NCI-H2081 (cell line): ENCODE measurements at places on chromosomes 11 and 22.

DNA sequence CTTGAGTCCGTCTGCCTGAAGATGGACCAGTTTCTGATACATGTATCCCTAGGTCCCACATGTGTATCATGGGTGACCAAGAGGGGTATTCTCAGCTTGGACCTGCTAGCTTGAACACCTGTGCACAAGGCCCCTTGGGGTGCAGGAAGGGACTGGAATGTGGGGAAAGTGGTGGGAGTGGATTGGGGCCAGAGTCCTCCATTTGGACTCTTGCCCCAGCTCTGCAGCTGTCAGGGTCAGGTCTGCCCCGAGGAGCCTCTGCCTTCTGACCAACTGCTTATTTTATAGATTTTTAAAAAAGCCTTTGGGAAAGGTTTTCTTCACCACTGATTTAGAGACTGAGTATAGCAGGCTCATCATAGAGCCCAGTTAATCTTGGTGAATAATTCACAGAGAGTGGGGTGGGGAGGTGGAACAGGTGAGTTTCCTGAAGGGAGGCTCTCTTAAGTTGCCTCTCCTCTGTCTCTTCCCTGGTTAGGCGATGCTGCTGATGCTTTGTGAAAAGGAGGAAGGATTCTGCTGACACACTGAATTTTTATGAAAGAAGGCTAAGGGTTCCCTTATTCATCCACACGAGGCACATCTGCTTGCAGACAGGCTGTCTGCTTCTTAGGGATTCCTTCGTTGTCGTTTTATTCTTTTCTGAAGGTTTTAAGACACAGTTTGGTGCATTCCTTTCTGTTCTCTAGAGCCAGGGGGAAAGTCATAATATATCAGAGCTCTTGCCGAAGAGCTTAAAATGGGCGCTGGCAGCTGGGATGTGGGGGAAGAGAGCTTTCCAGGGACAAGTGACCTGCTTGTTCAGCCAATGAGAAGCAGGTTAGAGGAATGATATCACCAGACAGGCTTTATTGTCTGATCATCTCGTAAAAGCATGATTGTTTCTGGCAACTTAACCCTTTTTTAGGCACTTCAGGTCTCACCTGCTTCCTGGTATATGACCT, 19.9 kb downstream of the TRIM44 start:
- DNase-seq = peak; percentile 91

GRCh38 chr11:125505492-125506080, 9.5 kb upstream of the FEZ1 start:
- DNase-seq = no peak

DNA sequence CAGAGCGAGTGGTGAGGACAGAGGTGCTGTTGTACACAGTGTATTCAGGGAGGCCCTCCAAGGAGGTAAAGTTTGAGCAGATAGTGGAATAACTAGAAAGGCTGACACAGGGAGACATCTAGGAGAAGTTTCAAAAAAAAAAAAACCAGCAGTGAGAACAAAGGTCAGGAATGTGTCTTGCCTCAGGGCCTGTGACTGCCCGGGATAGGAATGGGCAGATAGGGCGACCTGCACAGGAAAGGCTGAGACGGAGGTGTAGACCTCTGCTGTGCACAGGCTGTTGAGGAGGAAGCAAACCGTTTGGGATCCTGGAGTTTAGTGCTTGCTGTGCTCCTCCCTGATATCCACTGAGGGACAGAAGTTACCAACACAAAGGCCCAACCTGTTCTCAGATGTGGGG, 406.5 kb upstream of the B3GAT1 start:
- DNase-seq = no peak

DNA sequence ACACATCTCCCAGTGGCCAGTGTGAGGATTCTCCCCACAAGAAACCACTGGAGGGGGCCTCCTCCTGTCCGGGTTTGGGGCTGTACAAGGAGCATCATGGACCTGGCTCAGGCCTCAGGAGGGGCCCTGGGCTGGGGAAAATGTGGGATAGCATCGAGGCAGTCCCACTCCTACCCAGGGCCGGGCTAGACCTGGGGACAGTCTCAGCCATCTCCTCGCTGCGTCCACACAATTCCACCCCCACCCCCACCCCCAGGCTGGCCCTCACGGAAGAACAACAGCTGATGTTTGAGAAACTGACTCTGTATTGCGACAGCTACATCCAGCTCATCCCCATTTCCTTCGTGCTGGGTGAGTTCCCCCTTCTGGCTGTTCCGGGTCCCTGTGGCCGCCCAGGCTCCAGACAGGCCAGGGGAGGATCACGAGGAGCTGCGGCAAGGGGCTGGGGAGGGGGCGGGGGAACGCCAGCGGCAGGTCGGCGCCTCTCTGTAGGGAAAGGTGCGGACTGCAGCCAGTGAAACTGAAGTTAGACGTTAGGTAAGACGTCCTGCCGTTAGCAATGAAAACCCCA, 4.8 kb downstream of the BEST1 start:
- no peak for DNase-seq

GRCh38 chr11:26994631-26995095, 751 bp downstream of the FIBIN start:
- no peak for DNase-seq

- DNase-seq = no peak
Measured at GRCh38 chr11:44942029-44942955, 8.4 kb downstream of the TP53I11 start.

GRCh38 chr11:60625262-60625661, 74.2 kb upstream of the MS4A8 start:
- peak; percentile 10 for DNase-seq

DNA sequence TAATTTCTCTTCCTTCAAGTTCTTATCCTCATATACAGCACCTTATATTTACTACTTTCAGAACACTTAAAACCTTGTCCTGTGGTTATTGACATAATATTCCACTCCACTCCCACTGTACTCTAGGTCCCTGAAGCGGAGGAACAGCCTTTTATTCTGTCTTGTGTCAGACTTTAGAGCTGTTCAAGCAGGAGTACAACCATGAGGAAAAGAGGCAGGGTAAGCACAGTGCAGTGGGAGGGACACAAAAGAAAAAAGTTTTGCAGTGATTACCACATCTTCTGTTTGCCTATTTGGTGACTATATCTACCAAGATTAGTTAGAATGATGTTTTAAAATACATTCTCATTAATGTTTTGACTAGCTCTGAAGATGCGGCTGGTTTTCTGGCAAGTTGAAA, 122.0 kb upstream of the CEP126 start:
- no peak for DNase-seq

DNA sequence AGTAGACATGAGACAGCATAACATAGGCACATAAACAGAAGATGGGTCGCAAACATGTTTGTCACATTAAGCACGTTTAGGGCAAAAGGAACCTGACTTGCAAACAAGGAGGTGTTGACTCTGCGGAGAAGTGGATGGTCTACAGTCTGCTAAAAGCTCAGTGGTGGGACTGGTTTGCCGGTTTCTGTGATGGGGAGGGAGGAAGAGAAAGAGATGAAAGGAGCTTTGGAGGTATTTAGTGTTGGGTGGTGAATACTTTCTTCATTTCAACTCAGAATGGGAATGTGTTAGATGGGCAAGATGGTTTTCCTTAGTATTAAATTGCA, 191.4 kb upstream of the SORL1-AS1 start:
- no peak for DNase-seq

DNA sequence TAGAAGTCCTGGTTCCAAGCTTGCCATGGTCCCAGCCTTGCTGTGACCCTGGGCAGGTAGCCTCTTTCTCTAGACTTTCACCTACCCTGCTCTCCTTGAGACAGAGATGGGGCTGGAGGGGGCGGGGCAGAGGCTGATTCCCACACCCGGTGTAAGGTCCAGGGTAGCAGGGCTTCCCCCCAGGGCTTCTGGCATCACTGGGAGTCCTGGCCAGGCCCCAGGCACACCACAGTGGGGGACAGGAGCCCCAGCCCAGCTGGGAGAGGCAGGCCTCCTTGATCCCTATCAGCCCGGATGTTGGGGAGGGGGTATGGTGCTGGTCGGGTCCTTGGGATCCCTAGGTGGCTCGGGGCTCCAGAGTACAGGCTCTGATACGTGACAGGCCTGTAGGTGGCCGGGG, 1.7 kb upstream of the NUDT8 start:
- DNase-seq = no peak

DNA sequence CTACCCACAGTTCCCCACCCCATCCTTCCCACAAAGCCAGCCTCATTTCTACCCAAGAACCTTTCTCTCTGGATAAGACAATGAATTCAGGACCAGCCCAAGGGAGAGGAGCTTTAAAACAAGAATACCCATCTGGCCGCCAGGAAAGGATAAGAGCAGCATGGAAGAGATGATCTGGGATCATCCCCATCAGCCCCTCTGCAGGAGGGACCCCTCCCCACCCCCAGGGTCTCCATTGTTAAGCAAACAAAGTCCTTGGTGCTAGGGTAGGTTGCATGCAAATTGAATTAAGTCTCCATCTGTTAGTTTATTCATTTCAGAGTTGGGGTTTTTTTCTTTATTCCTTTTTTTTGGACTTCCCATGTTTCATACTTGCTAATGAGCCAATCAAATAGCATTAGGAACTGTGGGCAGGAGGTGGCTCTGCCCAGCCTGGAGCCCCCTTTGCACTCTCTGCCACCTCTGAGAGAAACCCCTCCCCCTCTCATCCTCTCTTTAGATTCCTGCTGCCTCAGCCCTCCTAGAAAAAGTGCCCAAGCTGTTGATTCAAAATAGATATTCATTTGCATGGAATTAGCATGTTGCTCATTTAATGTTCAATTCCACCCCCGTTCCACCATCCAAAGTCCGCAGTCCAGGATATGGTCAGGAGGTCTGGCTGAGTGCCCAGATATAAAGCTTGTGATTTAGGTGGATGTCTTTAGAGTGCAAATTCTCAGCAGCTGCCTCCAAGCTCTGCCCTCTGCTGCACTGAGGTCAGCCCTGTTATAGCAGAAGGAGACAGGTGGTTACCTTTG, 138.5 kb upstream of the NCAM1 start:
- DNase-seq = peak; percentile 30

DNA sequence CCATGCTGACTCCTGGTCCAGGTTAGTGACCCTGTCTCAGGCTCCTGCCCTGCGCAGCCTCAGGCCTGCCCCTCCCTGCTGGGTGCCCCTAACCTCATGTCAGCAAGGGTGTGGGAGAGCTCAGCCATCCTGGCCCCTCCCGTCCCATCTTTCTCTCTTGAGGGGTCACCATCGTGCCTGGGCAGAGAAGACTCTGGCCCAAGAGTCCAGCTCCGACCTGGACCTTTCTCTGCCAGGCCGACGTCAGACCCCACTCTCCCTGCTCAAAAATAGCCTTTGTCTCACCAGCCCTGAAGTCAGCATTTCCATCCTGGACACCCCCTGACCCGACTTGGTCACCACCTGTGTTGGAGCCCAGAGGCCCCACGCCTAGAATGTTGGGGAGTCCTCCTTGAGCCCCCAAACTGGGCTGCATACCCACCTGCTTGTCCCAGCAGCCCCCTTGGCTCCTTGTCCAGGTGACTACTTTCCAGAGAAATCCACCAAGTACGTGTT, 4.9 kb downstream of the SCGB1C1 start:
- no peak for DNase-seq

GRCh38 chr11:1868636-1869291, 15.9 kb downstream of the LSP1 start:
- DNase-seq = no peak

DNA sequence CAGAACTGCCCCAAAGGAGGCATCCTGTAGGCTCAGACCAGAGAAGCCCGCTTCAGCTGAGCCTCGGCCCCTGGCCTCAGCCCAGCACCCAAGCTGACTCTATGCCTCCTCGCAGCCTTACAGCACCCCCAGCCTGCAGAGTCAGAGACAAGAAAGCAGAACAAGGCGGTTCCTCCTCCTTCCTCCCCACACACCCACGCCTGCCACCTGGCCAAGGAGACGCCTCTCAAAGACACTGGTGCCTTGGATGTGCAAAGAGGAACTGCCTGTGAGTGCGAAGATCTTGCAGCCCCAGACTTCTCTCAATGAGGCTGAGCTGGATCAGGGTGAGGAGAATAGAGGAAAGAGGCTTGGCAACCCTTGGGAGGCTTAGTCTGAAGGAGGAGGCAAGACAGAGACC, 60.2 kb downstream of the PDE2A start:
- no peak for DNase-seq

GRCh38 chr11:81887671-81888070, 846.0 kb downstream of the FAM181B start:
- no peak for DNase-seq

DNA sequence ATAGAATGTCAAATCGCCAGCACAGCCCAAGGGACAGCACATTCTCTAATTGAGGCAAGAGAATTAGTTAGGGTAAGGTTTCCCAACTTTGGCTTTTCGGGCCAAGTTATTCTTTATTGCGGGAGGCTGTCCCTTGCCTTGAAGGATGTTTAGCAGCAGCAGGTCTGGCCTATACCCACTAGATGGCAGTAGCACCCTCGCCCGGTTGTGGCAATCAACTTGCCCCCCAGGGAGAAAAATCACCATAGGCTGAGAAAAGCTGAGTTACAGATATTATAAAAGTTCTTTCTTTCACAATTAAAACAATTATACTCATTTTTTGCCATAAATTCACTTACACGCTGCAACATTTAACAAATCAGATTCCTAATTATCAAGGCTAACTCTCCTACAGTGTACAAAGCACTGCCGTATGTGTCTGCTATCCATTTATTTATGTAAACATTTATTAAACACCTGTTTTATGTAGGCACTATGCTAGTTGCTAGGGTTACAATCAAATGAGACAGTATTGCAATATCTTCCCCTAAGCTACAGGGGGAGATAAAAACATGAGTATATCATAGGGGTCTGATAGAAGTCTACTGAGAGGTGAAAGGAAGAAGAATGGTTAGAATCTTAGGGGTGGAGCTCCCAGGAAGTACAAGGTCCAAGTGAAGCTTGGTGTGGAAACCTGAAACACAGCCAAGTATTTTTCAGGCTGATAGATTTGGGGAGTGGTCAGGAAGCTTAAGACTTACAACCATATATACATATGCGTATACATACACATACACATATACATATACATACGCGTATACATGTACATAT, 452.3 kb downstream of the RAB38 start:
- peak; percentile 31 for DNase-seq

DNA sequence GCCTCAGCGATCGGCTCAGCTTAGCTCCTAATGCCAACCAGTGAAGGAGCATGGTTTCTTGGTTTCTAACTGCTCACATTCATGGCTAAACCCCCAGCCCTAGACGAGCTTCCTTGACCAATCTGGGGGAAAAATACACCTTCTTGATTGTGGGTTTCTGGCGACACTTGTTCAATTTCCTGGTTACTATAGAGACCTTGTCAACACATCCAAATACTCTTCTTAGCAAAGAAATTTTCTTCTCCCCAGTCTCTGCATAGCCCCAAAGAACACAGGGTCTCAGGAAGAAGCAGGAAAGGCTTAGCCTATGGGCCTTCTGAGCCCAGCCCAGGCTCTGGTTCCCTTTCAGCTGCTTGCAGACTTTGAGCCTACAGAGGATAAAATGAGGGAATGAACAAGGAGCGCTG, 88.5 kb upstream of the SYT13 start:
- no peak for DNase-seq
